ENCODE measurements at places on chromosomes 5 and 9. TPM values are rescaled to one million over a fixed set of nuclear protein-coding genes. Genes with fewer than 3 reads are reported as not detected.

The POU5F2 gene
- 0.02 TPM for polyA plus RNA-seq

The EGFLAM gene
- 0.62 TPM for polyA plus RNA-seq

The ALAD gene
- 14.9 TPM for polyA plus RNA-seq

The MUSK gene
- 0.07 TPM for polyA plus RNA-seq

The PDE6A gene
- polyA plus RNA-seq, result not detected

The SLC27A6 gene
- polyA plus RNA-seq, result 0.02 TPM

The SHC3 gene
- 4.5 TPM for polyA plus RNA-seq

The SNAPC4 gene
- polyA plus RNA-seq, result 7.6 TPM

The PCDHA4 gene
- polyA plus RNA-seq, result 0.02 TPM

The PLAC8L1 gene
- polyA plus RNA-seq, result 0.27 TPM

The ZBED3 gene
- polyA plus RNA-seq, result 2.2 TPM

The SLC25A2 gene
- not detected for polyA plus RNA-seq

The HMCN2 gene
- polyA plus RNA-seq, result 0.03 TPM

The PCDHAC2 gene
- polyA plus RNA-seq, result not detected

The PCDHGB3 gene
- polyA plus RNA-seq, result 3.3 TPM

The GPR151 gene
- polyA plus RNA-seq, result not detected

- DNase-seq, result no peak
These were observed 7.1 kb downstream of the BRD9 start for GRCh38 chr5:885529-885928.

DNA sequence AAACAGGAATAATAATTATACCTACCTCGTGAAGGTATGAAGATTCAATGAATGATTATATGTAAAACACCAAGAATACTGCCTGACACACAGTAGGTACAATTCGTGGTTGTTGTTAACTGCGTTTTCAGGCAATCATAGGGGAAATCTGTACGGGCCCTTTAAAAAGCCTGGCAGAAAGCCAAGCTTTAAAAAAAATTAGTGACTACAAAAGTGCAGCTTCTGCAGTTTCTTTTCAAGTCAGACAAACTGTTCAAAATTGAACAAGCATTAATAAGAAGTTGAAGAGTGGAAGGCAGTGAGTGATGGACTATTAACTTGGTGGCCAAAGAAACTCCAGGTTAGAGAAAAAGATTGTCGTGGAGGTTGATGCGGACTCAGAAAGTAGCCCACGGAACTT is 85.9 kb upstream of the TRIO start:
- DNase-seq, result no peak

DNA sequence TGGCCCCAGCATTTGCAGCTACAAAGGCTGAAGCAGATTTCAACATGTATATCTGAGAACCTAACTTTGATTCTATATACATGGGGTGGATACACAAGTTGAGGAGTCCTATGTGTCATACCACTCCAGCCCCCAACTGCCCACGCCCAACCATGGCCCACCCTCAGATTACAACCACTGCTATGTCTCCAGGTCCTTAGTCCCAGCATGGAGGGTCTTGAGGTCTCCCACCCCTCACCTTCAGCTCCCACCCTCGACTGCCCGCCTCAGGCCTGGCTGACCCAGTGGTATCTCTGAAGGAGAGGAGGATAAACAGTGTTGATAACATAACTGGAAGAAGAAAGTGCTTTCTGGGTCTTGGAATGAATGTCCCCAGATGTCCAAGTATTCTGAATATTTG is 8.2 kb downstream of the SOWAHA start:
- no peak for DNase-seq

- no peak for DNase-seq
These were observed 133.3 kb downstream of the PCSK5 start for GRCh38 chr9:76023715-76024195.

DNA sequence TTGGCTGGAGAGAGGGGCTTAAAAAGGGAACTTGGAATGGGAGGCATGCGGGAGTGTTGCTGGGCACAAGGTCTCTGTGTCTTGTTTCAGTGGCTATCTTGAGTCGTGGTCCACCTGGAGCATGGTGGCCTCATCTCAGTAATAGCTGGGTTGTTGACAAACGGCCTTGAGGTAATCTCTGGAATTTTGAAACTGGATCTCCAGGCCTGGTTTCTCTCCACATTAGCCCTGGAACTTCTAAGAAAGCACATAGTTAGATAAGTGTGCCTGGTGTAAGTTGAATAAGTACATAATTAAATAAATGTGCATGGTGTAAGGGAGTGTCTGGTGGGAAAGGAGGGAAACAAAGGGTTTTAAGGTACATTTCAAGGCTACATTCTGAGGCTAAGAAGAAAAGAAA is 62.2 kb downstream of the INIP start:
- no peak for DNase-seq

DNA sequence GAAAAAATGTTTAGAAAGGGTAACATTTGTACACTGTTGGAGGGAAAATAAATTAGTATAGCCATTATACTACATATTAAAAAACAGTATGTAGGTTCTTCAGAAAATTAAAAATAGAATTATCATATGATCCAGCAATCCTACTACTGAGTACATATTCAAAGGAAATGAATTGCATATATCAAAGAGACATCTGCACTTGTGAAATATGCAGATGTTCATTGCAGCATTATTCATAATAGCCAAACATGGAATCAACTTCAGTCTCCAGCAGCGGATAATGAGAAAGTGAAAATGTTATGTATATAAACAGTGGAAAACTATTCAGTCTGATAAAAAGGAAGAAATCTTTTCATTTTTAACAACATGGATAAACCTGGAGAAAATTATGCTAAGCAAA is 695.5 kb downstream of the SLCO4C1 start:
- DNase-seq, result no peak

GRCh38 chr5:176161431-176161830 is 76.8 kb upstream of the SIMC1 start:
- DNase-seq, result no peak

DNA sequence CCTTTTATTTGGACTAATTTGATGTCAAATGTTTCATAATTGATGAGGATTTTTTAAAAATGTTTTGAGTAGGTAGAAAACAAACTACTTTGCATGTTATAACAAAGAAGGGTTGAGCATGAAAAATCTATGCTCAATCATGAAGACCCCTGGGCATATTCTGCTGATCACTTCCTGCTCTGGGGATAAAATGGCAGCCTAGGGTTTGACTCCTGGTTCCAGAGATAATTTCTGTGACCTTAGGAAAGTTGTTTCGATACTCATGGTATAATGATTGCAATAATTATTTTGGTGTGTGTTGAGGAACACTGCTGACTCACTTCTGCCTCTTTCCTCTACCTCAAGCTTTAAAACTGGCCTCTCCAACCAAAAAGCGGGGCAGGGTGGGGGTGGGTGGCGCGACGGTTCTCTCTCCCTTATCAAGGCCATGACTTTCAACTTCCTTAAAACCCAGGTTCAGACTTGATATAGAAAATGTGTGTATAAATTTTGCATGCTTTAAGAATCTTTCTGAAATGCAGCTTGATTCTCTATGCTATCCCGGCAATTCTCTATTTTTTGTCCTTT is 6.0 kb upstream of the PIP5K1B start:
- DNase-seq, result no peak

GRCh38 chr5:91586232-91586631 is 203.1 kb upstream of the ARRDC3 start:
- no peak for DNase-seq

- peak; percentile 64 for DNase-seq
These were observed 58.8 kb downstream of the MTRR start for GRCh38 chr5:7927466-7928375.

- no peak for DNase-seq
These were observed 435.5 kb downstream of the HINT1 start for GRCh38 chr5:130729541-130729940.

DNA sequence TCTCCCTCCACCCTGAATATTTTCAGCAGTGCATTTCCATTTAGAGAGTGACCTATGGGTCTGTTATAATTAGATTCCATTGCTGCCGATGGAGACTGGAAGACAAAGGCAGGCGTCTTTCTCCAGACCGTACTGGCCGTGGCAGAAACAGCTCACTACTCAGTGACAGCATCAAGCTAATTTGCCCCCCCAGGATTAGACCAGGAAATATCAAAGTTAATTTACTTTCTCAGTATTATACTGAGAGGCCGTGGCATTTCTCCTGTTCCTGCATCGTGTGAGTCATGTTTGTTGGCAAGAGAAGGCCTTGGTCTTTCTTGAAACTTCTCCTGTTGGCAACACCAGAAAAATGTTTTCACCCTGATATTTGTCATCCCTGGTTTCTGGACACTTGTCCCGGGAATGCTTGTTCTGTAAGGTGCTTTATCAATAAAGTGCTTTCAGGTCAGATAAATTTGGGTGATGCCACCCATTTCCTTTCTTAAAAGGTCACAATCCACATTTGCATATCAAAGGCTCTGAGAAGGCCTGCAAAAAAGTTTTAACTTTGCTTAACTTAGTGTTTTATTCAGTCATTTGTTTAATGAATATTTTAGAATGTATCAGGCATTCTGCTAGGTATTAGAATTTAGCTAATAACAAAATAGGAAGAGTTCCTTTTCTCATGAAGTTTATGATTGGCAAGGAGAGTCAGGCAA is 28.4 kb downstream of the SV2C start:
- DNase-seq, result no peak

DNA sequence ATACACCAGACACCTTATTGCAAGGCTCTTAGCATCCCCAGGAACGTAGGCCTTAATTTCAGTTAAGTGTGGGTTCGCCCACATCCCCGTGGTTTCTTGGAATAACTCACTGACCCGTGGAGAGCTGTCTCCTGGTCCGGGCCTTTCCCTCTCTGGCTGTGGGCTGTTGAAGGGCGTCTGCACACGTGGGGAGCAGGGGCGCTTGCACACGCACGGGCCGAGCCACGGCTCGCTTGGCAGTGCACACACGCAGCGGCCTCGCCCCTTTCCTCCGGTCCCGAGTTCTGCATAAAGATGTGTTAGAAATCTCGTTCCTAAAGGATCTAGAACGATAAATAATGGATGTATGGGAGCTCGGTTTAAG is 141.9 kb downstream of the PBX3 start:
- peak; percentile 3 for DNase-seq

GRCh38 chr9:68746525-68746924 is 41.5 kb downstream of the PIP5K1B start:
- DNase-seq, result no peak

DNA sequence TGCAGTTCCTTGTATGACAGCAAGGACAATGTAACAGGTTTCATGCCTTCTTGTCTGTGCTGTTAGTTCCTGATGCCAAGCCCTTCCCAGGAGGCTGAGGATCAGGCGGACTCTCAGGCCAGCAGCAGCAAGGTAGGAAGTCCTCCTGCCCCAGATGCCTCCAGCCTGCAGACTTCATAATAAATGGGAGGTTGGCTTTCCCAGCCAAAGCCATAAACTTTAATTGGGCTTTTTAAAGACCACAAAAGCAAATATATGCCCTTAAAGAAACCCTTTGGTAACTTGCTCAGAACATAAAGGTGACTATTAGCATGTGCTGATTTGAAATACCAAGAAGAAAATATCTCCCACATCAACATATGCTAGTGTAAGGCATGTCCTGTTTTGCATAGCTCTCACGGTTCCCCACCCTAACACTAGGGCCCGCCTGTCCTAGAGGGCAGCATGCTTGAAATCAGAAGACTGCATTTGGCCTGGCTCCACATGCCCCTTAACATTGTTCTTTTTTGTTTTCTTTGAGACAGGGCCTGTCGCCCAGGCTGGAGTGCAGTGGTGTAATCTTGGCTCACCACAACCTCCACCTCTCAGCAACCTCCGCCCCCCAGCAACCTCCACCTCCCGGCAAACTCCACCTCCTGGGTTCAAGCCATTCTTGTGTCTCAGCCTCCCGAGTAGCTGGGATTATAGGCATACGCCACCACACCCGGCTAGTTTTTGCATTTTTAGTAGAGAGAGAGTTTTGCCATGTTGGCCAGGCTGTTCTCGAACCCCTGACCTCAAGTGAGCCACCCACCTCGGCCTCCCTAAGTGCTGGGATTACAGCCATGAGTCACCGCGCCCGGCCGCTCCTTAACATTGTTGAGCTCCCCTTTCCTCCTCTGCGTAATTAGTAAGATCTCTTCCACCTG is 44.6 kb upstream of the FCN1 start:
- no peak for DNase-seq

GRCh38 chr9:130126721-130127433 is 45.3 kb upstream of the NCS1 start:
- DNase-seq, result no peak

DNA sequence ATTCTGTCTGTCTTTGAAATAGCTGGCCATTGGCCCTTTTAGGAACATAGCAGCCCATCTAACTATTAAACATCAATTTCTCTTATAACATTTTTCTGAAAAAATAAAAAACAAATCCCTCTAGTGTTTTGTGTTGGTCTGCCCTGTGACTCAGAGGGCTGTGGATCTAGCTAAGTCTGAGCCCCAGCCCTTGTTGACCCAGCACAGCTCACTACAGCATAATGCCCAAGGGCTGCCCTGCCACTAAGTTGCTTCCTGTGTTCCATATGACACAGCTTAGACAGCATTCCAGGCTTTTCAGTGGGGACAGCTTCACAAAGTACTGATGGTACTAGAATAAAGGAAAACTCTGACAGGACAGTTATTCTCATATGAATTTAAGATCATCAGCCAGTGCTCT is 136.0 kb downstream of the SCAMP1 start:
- peak; percentile 67 for DNase-seq

- no peak for DNase-seq
These were observed 221.2 kb downstream of the TLE1 start for GRCh38 chr9:81468084-81468595.

DNA sequence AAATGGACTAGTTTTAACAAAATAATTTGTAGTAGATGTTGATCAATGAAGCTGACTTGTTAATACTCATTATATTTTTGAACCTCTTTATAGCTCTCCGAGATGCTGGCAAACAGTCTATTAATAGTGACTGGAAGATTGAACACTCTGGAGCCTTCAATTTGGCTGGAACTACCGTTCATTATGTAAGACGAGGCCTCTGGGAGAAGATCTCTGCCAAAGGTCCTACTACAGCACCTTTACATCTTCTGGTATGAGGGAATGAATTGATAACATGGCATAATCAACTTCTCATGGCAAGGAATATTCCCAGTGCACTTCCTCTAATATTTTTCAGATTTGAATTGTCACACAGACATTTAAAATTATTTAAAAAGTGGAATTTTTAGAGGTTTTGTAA is 68.2 kb upstream of the MINAR2 start:
- DNase-seq, result no peak

GRCh38 chr9:69812068-69813000 is 8.3 kb upstream of the CFAP95 start:
- DNase-seq, result no peak

- DNase-seq, result peak; percentile 16
These were observed 142.2 kb downstream of the PLCXD3 start for GRCh38 chr5:41368158-41368557.

GRCh38 chr5:168808051-168808616 is 229.0 kb upstream of the PANK3 start:
- DNase-seq, result no peak

GRCh38 chr5:69231851-69232250 is 2.8 kb upstream of the CDK7 start:
- no peak for DNase-seq

DNA sequence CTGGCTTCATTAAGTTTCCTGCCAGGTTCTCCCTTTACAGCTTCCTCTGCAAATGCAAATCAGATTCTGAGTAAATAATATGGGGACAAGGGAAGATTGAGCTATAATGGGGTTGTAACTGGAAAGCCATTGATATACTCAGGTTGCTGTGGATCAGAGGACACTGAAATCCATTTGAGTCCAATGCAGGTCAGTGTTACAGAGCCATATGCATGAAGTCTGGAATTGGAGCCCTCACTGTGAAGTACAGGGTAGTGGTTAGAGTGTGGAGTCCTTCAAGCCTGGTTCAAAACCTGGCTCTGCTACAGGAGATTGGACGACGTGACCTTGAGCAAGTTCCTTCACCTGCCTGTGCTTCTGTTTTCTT is 48.7 kb downstream of the TIMD4 start:
- no peak for DNase-seq
